Smooth muscle cell of trachea (primary cell): ENCODE measurements at places on chromosomes 6 and 20. TPM values are rescaled to one million over a fixed set of nuclear protein-coding genes. Genes with fewer than 3 reads are reported as not detected.

KHDC1 gene
- total RNA-seq, result 7.9 and 8.1 TPM in 2 replicates

PI3 gene
- total RNA-seq, result not detected in 2 replicates

HSPA1A gene
- 98.0 and 168 TPM in 2 replicates for total RNA-seq

TRIM10 gene
- total RNA-seq, result not detected in 2 replicates

ENPP5 gene
- 0.17 and 0.29 TPM in 2 replicates for total RNA-seq

LYRM4 gene
- total RNA-seq, result 18.8 and 24.1 TPM in 2 replicates

ZSCAN26 gene
- total RNA-seq, result 18.7 and 30.7 TPM in 2 replicates

HLA-DPA1 gene
- 1.7 and 2.8 TPM in 2 replicates for total RNA-seq

CPXM1 gene
- under 0.01 and 0.83 TPM in 2 replicates for total RNA-seq

AVP gene
- not detected in 2 replicates for total RNA-seq

SIRPB1 gene
- total RNA-seq, result 0.29 and 1.2 TPM in 2 replicates

UBE2C gene
- 3.0 and 27.8 TPM in 2 replicates for total RNA-seq

PSMF1 gene
- 35.9 and 40.7 TPM in 2 replicates for total RNA-seq

BHLHE23 gene
- not detected in 2 replicates for total RNA-seq

PBOV1 gene
- not detected in 2 replicates for total RNA-seq

BANF2 gene
- total RNA-seq, result not detected in 2 replicates

LY6G6F gene
- total RNA-seq, result not detected in 2 replicates

YTHDF1 gene
- total RNA-seq, result 19.3 and 26.1 TPM in 2 replicates

AGPAT4 gene
- total RNA-seq, result 12.9 and 14.1 TPM in 2 replicates

MAN1A1 gene
- 123 and 184 TPM in 2 replicates for total RNA-seq

MRAP2 gene
- total RNA-seq, result 0.50 and 1.7 TPM in 2 replicates

TCP11 gene
- 0.15 TPM in 1 of 2 replicates, not detected in the other for total RNA-seq

RREB1 gene
- total RNA-seq, result 18.0 and 19.0 TPM in 2 replicates

UST gene
- 18.2 and 34.9 TPM in 2 replicates for total RNA-seq

CST4 gene
- not detected in 2 replicates for total RNA-seq

FOXF2 gene
- total RNA-seq, result 55.7 and 70.8 TPM in 2 replicates

EFCAB8 gene
- total RNA-seq, result 0.44 TPM in 1 of 2 replicates, not detected in the other

SIRPB2 gene
- total RNA-seq, result not detected in 2 replicates

ZC2HC1B gene
- not detected in 2 replicates for total RNA-seq

NHSL1 gene
- total RNA-seq, result 18.2 and 26.3 TPM in 2 replicates

ANGPT4 gene
- not detected in 2 replicates for total RNA-seq

EPM2A gene
- total RNA-seq, result 4.8 and 9.1 TPM in 2 replicates

KATNA1 gene
- 27.3 and 30.7 TPM in 2 replicates for total RNA-seq

NMBR gene
- not detected in 2 replicates for total RNA-seq

XKR7 gene
- total RNA-seq, result under 0.01 TPM in 1 of 2 replicates, not detected in the other

TP53TG5 gene
- total RNA-seq, result 0.50 TPM in 1 of 2 replicates, not detected in the other

FHL5 gene
- not detected in 2 replicates for total RNA-seq

NRSN1 gene
- total RNA-seq, result not detected in 2 replicates

SAMD10 gene
- total RNA-seq, result 0.58 and 0.99 TPM in 2 replicates

RBPJL gene
- not detected in 2 replicates for total RNA-seq

OR2H2 gene
- total RNA-seq, result not detected in 2 replicates
